Breast epithelium (tissue), 4 donors: ENCODE measurements at places on chromosomes 7 and 10.

GRCh38 chr10:127374901-127375300 is 174.2 kb upstream of the NPS start:
- DNase-seq, result no peak

DNA sequence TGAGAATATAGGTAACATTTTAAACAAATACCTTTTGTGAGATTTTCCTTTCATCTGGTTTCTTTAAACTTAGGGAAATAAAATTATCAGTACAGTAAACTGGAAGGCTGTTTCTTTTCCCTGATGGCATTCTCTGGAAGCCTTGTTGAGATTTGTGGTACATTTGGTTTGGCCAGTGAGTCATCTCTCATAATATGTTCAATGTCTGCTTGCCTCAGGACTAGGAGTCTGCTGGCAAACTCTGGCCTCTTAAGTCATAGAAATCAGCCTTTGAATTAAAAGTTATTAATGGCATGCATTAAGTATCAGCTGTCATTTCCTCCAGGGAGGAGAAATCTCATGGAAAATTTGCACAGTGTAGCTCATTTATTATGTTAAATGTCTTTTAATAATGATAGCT is 316.6 kb upstream of the KIAA1217 start:
- no peak for DNase-seq

- no peak for DNase-seq
These were observed 1.6 kb upstream of the NRG3 start for GRCh38 chr10:81873231-81873931.

DNA sequence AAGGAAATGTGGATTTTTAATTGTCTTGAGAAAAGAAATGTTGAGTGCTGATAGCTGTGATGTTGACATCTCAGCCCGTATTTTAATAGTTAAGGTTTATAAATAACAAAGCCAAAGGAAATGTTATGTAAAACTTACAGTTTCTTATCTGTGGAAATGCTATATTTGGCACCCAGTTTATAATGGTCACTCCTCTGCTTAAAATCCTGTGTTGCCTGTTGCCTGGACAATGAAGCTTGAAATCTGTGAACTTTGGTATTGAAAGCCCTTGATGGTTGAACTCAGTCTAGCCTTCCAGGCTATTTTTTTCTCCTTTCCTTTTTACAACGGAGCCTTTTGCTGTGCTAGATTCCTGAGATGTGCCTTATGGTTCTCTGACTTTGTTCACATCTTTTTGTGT is 46.5 kb downstream of the MCU start:
- DNase-seq, result no peak

DNA sequence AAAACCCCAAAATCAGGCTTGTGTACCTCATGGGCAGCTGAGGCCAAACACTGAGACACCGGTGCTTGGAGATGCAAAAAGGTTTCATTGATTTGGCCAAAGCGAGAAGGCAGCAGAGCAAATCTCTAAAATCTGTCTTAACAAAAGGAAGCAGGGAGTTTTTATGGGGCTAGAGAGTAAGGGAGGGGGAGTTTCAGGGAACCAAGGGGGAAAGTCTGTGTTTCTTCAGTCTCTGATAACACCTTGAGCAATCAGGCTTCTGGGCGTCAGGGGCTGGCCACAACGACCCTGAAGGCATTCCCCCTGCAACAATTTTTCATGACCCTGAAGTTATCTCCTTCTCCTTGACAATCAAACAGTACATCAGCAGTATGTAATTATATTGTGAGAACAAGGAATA is 2.7 kb upstream of the ZNF786 start:
- no peak for DNase-seq

DNA sequence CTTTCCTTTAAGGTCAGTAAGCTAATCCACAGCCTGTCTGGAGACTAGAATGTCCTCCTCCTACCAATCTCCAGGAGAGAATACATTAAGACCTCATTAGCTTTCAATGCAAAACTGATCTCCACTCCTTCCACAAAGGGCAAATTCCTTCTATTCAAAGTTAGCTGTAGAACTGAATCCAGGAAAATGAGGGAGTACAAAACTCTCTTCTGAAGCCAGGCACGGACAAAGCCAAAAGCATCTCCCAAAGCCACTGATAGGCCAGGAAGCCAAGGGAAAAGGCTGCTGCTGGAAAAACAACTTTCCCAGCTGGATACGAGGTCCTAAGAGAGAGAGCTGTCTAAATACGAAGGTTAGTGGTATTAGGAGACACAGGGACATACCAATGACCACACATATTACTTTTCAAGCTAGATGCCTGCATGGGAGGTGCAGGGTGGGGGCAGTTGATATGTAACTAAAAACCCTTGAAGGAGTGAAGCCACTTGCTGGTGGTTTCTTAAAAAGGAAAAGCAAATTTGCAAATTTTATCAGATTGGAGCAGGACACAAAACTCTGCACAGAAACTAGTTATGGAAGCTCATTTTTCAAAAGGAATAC is 43.6 kb downstream of the MKX start:
- no peak for DNase-seq

- no peak for DNase-seq
These were observed 438.9 kb downstream of the RPS24 start for GRCh38 chr10:78472551-78472890.
